Renal cortical epithelial cell (primary cell): ENCODE measurements at places on chromosomes 4 and X.

- no peak for DNase-seq
These were observed 576.4 kb upstream of the EPHA5 start for GRCh38 chr4:66246643-66247042.

GRCh38 chr4:98467627-98468072 lies 190.8 kb downstream of the TSPAN5 start:
- DNase-seq: peak; percentile 90

DNA sequence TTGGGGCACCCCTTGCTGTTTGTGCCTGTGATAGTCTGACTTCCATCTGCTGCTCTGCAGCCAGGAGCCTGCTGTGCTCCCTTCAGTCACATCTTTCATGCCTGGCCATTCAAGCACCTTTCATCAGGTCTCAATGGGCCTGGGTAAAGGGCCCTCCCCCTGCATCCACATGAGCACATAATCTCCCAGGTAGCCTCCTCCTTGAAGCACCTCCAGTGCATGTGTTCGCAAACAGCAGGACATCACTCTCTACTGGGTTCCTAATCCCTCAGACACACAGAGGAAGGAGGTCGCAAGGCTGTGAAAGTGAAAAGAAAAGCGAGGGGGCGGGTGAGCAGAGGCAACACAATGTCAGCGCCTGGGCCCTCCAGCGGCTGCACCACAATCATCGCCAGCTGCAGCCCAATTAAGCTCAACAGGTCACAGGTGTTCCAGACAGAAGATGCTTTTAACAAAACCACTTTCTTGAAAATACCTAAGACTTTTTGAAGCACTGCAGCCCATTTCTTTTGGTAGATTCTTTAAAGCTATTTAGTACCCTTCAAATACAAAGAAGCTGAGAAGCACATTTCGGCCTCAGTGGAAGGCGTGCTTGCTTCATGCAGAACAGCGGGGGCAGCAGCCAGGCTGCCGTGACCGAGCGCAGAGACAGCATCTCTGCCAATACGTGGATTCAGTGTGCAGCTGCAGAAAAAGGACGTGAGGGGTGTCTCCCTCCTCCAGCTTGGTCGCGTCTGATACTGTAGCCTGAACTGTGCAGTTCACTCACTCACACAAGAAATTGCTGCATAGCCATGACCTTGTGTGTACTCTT lies 92.2 kb upstream of the SPRY1 start:
- no peak for DNase-seq

DNA sequence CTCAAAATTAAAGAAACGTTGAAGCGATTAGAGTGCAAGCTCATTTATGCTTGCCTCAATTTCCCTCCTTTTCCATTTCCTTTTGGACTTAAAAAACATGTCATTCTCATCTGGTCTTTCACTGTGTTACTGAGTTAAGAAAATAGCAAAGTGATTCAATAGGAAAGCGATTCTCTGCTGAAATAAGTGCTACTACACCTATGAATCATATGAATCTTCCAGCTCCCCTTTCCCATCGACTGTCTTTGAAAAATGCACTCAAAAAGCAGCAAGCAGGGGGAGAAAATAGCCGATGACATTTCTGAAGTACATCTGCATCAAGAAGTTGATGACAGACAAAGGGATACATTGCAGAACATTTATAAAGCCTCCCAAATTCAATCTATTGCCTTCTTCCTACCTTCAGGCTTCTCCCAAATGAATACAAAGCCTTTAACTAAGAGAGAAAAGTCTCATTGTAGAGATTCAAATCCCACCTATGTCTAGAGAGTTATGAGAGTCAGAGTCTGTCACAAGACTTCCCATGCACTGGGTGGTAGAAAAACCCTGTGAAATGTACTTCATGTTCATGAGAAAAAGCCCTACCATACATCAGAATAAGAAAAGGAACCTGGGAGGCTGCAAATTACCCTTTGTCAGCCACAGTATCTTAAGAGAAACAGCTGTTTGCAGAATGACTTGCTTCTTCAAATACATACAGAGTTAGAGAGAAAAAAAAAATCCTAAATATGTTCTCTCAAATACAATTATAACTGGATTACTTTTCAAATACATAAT lies 78.9 kb downstream of the MBNL3 start:
- DNase-seq: no peak

GRCh38 chr4:11428231-11428898 lies at the start of gene HS3ST1:
TSS of gene HS3ST1 (minus strand) at chr4:11428894. CDS start at chr4:11400005, 28,889 bp downstream.
- DNase-seq: peak; percentile 18

DNA sequence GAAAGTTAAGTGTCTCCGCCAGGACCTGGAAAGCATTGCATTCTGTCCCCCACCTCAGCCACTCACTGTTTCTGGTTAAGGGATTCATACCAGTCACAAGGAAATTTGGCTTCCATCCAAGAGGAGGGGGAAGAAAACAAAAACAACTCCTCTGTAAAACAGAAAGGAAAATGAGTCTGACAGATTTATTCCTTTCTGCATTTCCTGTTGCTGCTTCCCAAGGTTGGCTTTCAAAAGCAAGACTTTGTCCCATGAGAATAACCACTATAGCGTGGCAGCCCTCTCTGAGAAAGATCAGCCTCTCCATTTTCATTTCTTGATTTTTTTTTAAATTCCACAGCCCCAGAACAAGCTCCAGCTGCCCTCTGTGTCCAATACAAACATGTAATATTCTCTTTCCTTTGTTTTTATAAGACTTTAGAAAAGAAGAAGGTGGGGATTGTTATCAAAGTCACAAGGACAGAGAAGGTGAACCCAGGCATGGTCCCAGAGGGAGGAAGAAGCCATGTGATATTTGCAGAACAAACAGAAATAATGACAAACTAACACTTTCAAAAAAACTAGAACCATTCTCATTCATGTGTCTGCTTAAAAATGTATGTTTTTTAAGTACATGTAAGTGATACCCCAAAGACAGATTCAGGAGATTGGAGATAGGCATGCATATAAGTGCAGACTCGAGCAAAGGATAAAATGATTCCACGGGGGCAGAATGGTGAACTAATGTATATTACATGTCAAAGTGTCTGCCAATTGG lies 90.7 kb upstream of the DCLK2 start:
- DNase-seq: peak; percentile 66

- no peak for DNase-seq
These were observed 938.5 kb downstream of the FSTL5 start for GRCh38 chr4:161225327-161225726.

DNA sequence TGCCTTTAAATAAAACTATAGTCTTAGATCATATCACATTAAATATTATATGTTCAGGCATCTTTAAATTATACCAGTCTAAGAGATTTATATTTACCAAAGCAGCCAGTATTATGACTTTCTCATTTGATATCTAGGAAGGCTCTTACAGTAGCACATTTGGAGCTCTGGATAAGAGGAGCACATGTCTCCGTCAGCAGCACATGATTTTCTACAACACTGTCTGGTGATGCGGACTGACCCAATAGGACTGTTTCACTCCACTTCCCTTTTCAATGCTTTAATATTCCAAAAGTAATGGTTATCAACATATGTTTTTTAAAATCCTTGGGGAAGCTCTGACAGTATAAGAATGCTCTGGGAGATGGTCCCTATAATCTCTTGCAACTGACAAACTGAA lies 61.5 kb downstream of the HAUS3 start:
- DNase-seq: no peak

DNA sequence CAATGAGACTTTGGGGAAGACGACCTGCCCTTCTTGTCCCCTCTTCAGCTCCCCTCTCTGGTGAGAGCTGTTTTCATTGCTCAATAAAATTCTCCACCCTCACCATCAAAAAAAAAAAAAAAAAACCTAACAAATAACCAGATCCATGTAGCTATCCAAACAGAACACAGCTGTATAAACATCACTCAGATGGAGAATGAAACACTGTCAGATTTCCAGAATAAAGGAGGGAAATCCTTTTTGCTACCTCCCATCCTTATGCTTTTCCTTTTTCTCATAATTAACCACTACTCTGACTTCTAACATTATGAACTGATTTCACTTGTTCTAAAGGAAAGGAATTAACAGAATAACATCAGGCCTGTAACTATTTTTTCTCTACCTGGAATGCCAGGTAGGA lies 155.6 kb downstream of the PPP4R3C start:
- no peak for DNase-seq

- DNase-seq: peak; percentile 72
These were observed 819.6 kb upstream of the EPHA5 start for GRCh38 chr4:66489783-66490452.

DNA sequence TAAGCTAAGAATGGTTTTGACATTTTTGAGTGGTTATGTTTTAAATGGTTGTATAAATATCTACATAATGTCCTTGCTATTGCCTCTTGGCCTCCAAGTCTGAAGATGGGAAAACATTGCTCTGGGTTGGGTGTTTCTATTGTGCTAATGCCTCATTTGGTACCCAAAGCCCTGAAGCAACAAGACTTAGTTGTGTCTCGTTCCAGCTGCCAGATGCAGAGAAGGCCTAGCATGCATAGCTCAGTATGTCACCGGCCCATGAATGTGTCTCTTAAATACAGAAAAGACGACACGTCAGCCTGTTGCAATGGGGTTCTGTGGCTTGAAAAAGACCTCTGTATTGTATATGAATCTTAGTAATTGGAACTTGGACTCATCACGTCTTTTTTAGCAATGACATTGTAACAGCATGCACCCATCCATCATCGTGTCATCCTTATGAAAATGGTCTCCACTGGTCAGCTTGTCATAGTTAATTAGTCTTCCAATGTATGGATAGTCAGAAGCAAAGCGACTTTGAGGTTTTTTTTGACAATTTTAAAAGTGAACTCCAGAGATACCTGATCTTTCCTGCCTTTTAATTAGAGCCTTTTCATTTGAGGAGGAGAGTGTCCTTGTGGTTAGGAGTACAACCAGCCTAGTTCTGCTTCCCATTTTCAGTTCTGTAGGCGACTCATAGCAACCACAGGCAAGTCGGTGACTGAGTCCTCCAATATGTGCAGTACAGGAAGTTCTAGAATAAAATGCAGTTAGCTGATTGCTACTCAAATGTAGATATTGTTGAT lies 126.4 kb upstream of the GATB start:
- peak; percentile 15 for DNase-seq

GRCh38 chr4:61200187-61200915 lies at the start of gene ADGRL3:
TSS of gene ADGRL3 (plus strand) at chr4:61200326.
- no peak for DNase-seq

GRCh38 chr4:185797018-185797417 lies 15.0 kb downstream of the SORBS2 start:
- DNase-seq: no peak

GRCh38 chr4:75708218-75708691 lies 16.1 kb upstream of the USO1 start:
- DNase-seq: peak; percentile 73

DNA sequence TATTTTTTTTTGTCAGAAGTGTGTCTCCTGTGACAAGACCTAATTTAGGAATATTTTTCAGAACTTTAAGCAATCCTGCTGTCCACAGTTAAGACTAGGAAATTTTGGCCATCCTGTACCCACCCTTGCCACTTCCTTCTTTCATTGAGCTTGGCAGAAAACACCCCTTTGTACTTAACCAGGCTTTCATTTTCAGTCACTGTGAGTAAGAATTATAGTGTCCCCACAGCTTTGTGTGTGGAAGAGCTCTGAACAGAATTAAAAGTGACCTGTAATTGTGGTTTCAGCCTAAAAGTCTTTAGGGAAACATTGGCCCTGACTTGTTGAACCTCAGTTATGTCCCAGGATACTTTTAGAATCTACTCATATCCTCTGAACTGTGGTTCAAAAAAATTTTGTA lies 153.7 kb upstream of the BMP3 start:
- DNase-seq: no peak

GRCh38 chr4:127327491-127327890 lies 305.3 kb upstream of the INTU start:
- no peak for DNase-seq

DNA sequence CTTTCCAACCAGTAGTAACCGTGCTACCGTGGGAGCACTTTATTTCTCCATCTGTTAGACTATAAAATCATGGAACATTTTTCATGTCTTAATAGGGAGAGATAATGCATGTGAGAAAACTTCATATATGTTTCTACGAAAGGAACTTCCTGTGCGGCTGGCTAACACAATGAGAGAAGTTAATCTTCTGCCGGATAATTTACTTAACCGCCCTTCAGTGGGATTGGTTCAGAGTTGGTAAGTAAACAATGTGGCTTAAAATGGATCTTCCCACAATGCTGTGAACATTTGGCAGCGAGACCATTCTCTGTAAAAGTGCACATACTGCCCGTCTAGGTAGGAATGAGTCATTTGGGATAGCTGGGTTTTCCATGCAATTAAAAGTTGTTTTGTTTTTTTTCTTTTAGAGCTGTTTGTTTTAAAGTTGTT lies 29.6 kb downstream of the PDK3 start:
- peak; percentile 95 for DNase-seq

DNA sequence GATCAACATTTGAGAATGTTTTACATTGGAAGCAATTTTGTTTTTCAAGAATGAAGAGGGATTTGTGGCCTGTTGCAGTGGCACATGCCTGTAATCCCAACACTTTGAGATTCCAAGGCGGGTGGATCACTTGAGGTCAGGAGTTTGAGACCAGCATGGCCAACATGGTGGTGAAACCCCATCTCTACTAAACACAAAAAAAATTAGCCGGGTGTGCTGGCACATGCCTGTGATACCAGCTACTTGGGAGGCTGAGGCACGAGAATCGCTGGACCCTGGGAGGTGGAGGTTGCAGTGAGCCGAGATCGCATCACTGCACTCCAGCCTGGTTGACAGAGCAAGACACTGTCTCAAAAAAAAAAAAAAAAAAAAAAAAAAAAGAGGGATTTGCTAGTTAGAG lies 127.8 kb downstream of the RPA4 start:
- DNase-seq: no peak

- DNase-seq: no peak
These were observed 5.7 kb downstream of the ARL13A start for GRCh38 chrX:100975212-100975611.

GRCh38 chr4:106316773-106317409 lies 541 bp downstream of the AIMP1 start:
- DNase-seq: peak; percentile 18

DNA sequence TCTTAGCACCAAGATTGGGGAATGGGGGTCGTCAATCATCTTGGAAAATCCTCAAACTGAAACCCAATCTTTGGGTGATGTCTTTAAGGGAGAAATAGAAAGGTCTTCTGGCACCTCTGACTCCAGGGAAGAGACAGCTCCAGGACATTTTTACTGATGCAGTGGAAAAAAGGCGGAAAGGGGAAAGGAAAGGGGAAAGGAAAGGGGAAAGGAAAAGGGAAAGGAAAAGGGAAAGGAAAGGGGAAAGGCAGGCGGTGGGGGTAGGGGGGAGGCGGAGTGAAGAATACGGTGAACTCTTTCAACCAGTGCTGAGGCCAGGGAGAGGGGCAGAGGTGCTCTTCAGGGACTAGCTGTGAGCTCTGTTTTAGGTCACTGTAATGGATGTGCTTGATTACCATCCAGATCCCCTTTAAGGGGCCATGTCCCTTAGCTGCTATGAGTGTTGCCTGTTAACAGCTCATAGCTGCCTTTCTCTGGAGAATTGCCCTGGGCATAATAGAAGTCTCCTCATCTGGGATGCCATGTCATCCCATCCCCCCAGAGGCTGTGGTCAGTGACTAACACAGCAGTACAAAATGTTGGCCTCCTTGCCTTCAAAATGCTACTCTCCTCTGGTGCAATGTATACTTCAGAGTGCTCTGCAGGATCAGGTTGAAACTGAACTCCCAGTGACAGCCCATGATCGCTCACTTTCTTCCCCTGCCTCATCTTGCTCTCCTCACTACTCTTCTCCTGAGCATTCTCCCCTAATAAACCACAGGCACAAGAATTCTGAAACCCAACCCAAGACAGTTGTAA lies 92.4 kb upstream of the AP1S2 start:
- peak; percentile 89 for DNase-seq
